Activated naive CD4-positive, alpha-beta T cell treated with anti-CD3 and anti-CD28 coated beads, Interleukin-2, amount 50 U/mL, for 16 hours (primary cell): ENCODE measurements at places on chromosomes 2 and 18.

DNA sequence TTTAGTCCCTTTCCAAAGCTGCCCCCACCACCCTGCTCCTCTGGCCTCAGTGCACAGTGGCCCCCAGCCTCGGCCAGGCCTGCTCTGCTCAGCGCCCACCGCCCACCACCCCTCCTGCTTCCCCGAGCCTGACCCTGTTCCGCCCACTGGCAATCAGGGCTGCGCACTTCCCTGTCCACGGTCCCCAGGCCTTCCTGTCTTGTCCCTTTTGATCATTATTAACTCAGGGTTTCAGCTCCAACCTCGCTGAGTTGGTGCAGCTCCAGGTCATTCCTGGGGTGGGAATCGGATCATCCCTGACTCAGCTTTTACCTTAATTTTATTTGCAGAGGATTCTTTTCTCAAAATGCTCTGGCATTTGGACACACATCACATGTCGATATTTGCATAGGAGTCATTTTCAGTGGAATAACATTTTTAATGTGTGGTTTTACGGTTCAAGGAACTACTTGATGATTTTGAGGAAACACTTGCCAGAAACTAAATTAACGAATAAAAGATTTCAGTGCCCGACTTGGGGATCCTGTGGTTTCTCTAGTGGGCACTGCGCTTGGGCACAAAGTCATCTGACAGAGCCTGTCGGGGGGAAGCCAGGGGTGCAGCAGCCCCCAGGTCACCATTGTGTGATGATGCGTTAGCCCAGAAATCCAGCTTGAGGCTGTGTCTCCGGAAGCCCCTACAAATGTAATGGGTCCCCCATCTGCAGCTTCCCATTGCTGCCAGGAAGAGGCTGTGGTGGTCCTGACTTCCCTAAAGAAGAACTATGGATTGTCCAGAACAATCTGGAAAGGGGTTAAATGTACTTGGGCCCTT lies 1.0 kb upstream of the ESPNL start:
- no peak for DNase-seq

GRCh38 chr2:167817908-167818307 lies 429.5 kb downstream of the STK39 start:
- no peak for DNase-seq

- no peak for DNase-seq
Measured at GRCh38 chr18:48735080-48735676, 196.3 kb downstream of the CTIF start.

DNA sequence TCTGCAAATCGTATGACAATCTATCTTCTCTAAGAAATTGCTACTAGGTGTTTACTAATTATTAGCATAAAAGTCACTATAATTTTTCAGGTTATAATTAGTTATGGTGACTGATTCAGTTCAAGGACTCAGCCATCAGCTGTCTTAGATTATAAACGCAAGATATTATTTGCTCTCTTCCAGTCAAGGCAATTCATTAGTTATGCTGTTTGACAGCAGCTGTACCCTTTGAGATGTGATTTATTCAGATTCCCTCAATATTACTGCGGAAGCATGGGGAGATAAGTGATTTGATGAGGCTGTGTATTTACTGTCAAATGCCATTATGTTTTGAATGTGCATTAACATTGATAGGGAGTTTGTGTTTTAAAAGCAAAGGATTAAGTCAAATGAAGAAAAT lies 558.9 kb upstream of the FSIP2 start:
- no peak for DNase-seq

GRCh38 chr2:102271844-102272243 lies 39.5 kb upstream of the IL1RL1 start:
- DNase-seq = no peak

- no peak for DNase-seq
Measured at GRCh38 chr2:176128172-176128981, 1.1 kb upstream of the HOXD8 start.

- DNase-seq = no peak
Measured at GRCh38 chr2:227703280-227703732, 14.5 kb downstream of the SLC19A3 start.

GRCh38 chr18:6414118-6414722 lies 491 bp downstream of the L3MBTL4 start:
- DNase-seq = peak; percentile 12

DNA sequence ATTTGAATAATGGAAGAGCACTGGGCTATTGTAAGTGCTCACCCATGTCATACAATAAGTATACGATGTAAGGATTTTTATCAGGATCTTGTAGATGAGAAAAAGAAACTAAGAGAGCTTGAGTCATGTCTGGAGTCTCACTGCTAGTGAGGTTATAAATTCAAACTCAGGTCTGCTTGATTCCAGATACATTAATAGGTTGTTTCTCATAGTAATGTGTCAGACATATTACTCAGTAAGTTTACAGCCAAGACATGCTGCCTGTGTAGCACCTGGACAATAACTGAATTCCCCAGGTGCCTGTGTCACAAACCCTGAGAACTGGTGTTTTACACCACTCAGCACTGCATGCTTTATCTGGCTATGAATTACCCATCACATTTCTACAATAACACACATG lies 216.9 kb upstream of the LRP1B start:
- no peak for DNase-seq

DNA sequence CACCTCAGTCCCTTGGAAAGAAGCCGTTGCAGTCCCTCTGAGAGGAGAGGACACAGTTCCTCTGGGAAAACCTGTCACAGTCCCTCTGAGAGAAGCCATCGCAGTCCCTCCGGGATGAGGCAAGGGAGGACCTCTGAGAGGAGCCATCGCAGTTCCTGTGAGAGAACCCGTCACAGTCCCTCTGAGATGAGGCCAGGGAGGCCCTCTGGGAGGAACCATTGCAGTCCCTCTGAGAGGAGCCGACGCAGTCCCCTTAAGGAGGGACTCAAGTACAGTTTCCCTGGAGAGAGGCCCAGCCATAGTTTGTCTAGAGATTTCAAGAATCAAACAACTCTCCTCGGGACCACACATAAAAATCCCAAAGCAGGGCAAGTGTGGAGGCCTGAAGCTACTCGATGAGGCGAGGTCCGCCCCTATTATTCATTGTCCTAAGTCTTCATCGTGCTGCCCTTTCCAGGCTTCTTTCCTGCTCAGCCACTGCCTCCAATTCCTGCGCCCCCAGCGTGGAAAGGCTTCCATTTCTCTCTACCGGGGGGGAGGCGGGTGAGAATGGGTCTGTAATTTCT lies 630 bp upstream of the ZNF512 start:
- no peak for DNase-seq

GRCh38 chr2:157698430-157698829 lies 69.8 kb upstream of the ACVR1C start:
- DNase-seq = no peak

DNA sequence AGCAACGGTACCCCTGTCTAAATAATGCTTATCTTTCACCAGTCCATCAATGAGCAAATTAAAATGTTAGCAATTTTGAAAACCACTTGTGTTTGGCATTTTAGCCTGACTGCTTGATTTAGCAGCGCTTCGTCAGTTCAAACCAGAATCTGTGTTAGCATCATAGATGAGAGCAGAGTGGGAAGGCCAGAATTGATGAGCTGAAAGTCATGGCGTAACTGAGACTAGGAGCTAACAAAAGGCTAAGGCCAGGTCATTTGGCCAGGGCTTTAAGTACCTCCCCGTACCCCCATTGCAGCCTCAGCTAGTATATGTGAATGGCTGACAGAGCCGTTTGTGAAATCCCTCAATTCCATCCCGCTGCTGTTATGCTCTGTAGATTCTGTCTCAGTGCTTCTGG lies 16.0 kb downstream of the APCDD1 start:
- DNase-seq = no peak

GRCh38 chr2:41600460-41600859 lies 447.4 kb upstream of the PKDCC start:
- DNase-seq = no peak

DNA sequence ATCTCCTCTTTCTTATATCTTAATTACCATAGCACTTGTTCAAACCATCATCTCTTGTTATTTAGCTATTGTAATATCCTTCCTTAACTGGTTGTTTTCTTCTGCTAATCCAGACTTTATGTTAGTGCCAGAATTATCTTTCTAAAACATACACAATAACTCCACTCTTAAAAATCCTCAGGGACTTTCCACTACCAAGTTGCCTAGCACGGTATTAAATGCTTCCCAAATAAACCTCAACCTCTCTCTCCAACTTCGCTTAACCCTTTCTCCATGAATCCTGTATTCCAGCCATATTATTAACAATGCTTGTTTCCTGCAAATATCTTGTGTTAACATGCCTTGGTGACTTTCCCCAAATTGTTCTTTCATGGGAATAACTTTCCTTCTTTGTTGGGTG lies 84.5 kb downstream of the FAM228A start:
- no peak for DNase-seq

- no peak for DNase-seq
Measured at GRCh38 chr2:172821370-172822338, 86.0 kb downstream of the RAPGEF4 start.

GRCh38 chr2:181073896-181074295 lies 93.5 kb downstream of the UBE2E3 start:
- no peak for DNase-seq

DNA sequence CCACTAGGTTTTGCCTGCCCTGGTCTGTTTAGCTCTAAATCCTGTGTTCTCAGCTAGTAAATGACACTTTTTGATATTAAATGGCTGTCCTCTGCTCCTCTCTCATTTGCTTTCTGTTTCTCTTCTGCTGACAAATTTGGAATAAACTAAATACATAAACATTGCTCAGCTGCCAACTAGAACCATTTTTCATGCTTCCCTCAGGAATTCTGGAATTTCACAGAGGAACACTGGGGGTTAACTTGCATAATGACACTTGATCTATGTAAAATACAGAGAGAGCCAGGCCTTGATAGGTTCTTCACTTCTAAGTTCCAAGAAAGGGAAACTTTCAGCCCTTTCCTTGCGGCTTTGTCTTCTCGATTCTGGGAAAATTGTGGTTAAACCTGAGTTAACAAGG lies 450.6 kb upstream of the ST6GAL2 start:
- no peak for DNase-seq

DNA sequence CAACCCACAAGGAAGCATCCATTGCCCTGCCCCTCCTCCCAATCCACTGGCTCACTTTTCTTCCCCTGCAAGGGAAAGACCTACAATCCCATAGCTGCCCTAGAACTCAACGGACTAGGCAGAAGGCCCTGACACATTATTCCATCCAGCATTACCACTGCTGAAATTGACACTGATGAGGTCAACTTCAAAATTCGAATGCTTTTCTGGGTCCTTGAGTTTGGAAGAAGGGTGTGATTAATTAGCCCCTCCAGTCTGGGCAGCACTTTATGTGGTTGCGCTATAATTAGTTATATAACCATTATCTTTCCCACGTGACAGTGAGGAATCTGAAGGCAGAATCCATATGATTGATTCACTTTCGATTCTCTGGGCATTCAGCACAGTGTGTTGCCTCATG lies 55.7 kb downstream of the EVA1A start:
- DNase-seq = no peak

DNA sequence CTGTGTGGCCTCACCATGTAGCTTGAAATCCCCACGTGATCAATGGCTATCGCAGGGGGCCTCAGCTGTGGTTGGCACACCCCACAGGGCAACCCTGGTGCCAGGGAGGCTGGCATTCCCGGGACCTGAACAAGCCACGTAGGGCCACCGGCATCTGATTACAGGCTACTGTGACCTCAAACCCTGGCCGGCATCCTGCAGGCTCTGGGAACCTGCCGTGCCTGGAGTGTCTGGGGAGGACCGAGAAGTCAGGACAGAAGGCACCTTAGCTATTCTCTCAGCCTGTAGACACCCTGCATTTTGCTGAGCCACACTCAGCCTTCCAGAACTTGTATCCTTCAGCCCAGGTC lies 213.0 kb downstream of the GLI2 start:
- DNase-seq = no peak

GRCh38 chr2:194465641-194466040 lies 1191.4 kb upstream of the SLC39A10 start:
- DNase-seq = no peak

DNA sequence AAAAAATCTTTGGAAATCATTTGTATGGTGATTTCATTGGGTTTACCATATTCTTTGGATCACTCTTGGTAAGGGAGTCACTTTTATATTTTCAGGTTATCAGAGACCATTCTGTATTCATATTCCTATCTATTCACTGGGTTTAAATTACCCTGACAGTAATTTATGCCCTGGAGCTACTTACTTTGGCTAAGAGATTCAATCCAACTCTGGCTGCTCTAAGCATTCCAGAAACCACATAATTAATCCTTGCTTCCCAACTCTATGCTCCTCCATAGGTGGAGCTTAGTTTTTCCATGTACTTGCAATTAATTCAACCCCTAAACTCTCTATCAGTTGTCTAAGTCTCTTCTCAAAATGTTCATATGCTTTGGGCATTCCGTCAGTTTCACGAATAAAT lies 336.3 kb downstream of the AGPS start:
- DNase-seq = no peak

- DNase-seq = peak; percentile 71
Measured at GRCh38 chr2:111116843-111117597, 3.7 kb upstream of the BCL2L11 start.

- DNase-seq = no peak
Measured at GRCh38 chr2:158823486-158824237, 28.5 kb downstream of the DAPL1 start.

GRCh38 chr2:180938451-180938850 lies 42.0 kb upstream of the UBE2E3 start:
- DNase-seq = no peak

GRCh38 chr2:101367508-101367907 lies 19.8 kb downstream of the CREG2 start:
- DNase-seq = no peak

DNA sequence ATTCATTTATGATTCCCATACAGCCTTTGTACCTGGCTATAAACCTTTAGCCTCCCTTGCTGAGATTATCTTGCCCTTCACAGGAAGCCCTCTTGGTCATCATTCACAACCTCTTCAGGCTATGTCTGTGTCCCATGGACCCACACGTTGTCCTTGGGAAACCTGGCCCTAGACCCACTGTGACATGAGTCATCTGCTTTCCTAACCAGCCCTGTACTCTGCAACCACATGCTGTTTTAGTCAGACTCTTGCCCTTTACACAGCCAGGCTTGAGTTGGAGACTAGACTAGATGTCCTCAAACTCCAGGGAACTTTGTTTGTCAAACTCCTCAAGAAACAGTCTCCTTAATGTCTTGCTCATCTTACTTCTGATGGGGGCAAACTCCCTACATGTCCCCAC lies 229.3 kb upstream of the ZSWIM2 start:
- no peak for DNase-seq

DNA sequence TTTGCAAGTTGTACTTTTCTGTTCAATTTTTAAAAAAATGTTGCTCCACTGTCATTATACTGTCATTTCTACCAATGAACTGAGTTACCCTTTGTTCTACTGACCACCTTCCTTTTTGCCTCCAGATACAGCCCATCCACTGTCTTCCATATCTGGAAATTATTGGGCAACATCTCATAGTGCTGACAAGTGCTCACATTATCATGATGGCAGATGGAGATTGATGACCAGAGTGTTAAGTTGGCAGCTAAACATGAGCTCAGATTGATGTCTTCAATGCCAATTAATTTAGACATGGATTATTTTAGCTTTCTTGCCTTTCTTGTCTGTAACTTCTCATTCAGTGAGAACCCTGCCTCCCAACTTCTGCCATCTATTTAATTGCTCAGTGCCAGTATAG lies 76.6 kb downstream of the KIAA1328 start:
- DNase-seq = no peak

GRCh38 chr2:226215902-226216503 lies 583.6 kb downstream of the IRS1 start:
- DNase-seq = peak; percentile 49

GRCh38 chr2:235144291-235144690 lies 192.5 kb downstream of the SH3BP4 start:
- DNase-seq = no peak
